ENCODE measurements at places on chromosomes 4 and X. TPM values are rescaled to one million over a fixed set of nuclear protein-coding genes. Genes with fewer than 3 reads are reported as not detected.

DNA sequence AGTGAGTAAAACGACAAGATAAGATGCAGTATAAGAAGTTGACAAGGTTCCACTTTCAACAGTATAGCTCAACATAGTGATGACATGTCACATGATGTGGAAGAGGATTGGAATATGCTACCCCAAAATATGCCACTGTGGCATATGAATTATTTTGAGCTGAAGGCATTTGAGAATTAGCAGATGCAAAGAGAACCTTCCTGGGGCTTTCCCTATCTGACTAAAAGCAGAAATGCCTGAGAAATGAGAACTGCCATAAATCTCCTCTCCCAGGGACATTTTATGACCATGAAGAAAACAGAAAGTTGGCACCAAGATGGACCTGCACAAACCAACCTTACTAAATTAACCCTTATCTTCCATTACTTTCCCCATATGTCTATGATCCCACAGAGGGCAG is 24.8 kb downstream of the CDKN2AIP start:
- no peaks in the 10 kb centered on the region for H3K36me3 ChIP-seq
- H3K4me3 ChIP-seq = no peak overlapping the region
- no peak overlapping the region for H3K27ac ChIP-seq

DNA sequence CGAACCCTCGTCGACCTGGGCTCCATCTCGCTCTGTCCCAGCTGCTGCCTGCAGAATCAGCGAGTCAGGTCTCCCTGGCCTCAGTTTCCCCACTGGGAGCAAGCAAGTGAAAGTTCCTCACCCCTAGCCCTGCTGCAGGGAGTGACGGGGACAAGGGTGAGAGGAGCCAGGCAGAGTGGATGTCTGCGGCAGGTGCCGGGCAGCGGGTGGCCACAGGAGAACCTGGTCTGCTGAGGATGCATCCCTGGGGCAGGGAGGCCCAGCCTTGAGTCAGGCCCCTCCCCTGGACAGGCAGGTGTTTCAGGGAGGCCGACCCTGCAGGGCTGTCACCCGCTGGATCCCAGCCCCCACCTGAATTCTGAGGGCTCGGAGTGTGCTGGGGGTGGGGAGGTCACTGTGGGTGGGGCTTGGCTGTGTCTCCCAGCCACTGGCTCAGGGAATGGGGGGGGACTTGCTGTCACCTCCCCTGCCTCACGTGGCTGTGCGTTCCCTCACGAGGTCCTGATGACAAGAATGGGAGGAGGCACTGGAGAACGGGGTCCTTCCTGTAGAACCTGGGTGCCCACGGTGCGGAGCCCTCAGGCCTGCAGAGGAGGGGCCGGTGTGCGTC is 33.2 kb downstream of the LRPAP1 start:
- no peak overlapping the region for H3K27ac ChIP-seq
- no peaks in the 10 kb centered on the region for H3K4me1 ChIP-seq
- H3K4me3 ChIP-seq = no peak overlapping the region
- no peaks in the 10 kb centered on the region for H3K36me3 ChIP-seq
- DNase-seq = no peak

- no peaks in the 10 kb centered on the region for H3K27me3 ChIP-seq
- DNase-seq = no peak
- no peak overlapping the region for H3K4me3 ChIP-seq
- no peaks in the 10 kb centered on the region for H3K36me3 ChIP-seq
- H3K27ac ChIP-seq = no peak overlapping the region
Observed at GRCh38 chr4:4668355-4669210, 126.7 kb upstream of the STX18 start.

- H3K4me3 ChIP-seq = no peak overlapping the region
- no peaks in the 10 kb centered on the region for H3K36me3 ChIP-seq
- no peaks in the 10 kb centered on the region for H3K4me1 ChIP-seq
- H3K27ac ChIP-seq = no peak overlapping the region
Observed at GRCh38 chr4:151835467-151835866, 74.7 kb upstream of the GATB start.

DNA sequence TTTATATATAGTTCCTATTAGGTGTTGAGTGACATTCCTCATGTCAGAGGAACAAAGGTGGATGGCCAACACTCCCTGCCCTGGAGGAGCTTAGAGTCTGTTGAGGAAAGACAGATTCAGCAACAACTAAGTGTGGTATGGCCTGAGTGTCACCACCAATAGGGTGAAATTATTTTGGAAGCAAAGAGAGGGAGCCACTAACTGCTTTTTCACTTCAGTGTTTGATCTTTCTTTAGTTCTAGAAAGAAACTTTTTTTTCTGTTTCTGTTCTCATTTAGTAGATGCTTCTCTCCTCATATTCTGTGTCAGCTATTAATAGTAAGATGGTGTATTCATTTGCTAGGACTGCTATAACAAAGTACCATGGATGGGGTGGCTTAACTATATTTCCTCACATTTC is 81.5 kb downstream of the ARX start:
- DNase-seq = no peak
- H3K36me3 ChIP-seq = no peaks in the 10 kb centered on the region
- no peak overlapping the region for H3K27ac ChIP-seq
- H3K27me3 ChIP-seq = no peaks in the 10 kb centered on the region
- H3K4me1 ChIP-seq = no peaks in the 10 kb centered on the region

GRCh38 chrX:57451426-57452020 is 140.3 kb upstream of the ZXDB start:
- no peaks in the 10 kb centered on the region for H3K27me3 ChIP-seq
- H3K4me1 ChIP-seq = no peaks in the 10 kb centered on the region
- DNase-seq = no peak
- no peaks in the 10 kb centered on the region for H3K36me3 ChIP-seq

DNA sequence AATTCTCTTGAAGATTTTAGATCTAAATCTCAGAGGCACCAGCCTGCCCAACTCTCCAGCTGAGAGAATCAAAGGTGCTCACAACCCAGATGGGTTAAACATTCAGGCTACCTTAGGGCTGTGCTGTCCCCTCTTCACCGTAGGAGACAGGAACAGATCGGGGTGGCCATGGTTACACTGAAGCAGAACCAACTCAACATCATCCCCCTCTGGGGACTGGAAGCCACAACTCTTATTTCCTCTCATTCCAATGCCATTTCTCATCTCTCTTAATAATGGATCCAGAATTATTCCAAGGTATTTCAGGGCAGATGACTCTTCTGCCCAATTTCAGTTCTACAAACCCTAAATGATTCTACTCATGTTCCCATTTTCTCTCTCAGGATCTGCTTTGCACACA is 109.7 kb downstream of the NKX6-1 start:
- H3K4me1 ChIP-seq = no peaks in the 10 kb centered on the region
- no peak overlapping the region for H3K4me3 ChIP-seq
- no peaks in the 10 kb centered on the region for H3K27me3 ChIP-seq
- H3K36me3 ChIP-seq = no peaks in the 10 kb centered on the region
- DNase-seq = peak; percentile 40

DNA sequence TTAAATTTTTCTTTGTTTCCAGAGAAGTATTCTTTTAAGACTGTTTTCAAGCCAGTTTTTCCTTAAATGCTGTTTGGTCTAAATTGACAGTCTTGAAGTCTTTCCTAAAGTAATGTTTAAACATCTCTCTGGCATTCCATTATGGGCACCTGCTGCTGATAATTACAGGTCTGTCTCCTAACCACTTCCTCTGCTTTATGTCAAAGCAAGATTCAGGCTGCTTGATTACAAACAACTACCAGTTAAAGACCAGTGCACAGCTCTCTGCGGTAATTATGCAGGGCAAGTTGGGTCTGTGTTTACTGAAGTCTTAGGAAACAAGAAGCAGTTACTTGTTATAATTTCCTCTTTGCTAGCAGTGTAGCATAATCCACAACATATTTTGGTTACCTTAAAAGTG is 17.6 kb downstream of the UNC5C start:
- no peaks in the 10 kb centered on the region for H3K27me3 ChIP-seq
- H3K27ac ChIP-seq = no peak overlapping the region
- no peak for DNase-seq
- no peaks in the 10 kb centered on the region for H3K4me1 ChIP-seq

DNA sequence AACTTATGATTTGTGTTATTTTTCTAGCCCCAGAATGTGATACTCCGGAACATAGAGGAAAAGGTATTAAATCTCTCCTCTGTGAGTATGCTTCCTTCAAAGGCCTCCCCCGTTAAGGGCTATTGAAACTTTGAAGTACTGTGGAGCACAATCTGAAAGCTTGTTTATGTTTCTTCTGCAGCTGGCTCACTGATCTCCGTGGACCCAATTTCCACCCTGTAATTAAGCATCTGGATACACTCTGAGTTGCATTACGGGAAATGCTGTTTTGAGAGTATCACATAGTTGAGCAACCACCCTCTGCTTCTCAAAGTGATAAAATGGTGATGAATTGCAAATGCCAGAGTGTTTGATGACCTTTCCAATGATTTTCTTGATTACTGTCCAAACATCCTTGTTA is 296.8 kb upstream of the PABPC5 start:
- no peak overlapping the region for H3K4me3 ChIP-seq
- DNase-seq = no peak
- H3K36me3 ChIP-seq = no peaks in the 10 kb centered on the region
- no peaks in the 10 kb centered on the region for H3K4me1 ChIP-seq

DNA sequence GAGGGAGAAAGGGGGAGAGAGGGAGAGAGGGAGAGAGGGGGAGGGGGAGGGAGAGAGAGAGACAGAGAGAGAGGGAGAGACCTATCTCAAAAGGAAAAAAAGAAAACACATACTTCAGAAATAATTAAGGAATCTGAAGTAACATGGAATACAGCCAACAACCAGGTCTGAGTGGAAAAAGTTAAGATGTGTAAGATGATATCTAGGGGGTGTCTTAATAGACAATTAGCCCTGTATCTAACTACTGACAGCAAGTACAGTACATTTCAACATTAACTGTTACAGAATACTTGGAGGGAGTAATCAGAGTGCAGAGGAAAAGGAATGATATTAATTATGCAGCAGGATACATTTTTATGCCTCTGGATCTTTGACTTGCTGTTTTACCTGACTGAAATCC is 22.4 kb downstream of the NUP54 start:
- no peak for DNase-seq
- peaks cover 1% of the 10 kb centered on the region for H3K36me3 ChIP-seq
- no peaks in the 10 kb centered on the region for H3K4me1 ChIP-seq
- H3K27ac ChIP-seq = no peak overlapping the region
- H3K4me3 ChIP-seq = no peak overlapping the region

DNA sequence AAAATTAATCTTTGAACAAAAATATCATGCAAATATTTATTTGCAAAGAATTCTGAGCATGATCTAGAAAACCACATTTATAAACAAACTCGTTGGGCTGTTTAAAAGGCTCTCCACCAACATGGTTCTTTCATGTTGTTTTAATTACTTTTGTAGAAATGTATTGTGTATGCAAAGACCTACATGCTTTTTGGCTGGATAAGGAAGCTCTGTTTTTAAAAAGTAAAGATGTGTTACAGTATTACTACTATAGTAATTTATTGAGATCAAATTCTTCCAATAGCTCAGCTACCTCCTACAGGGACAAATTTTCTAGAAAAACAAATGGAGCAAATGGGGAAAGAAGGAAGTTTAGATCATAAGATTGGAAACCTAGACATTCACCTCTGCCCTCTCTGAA is 177.5 kb upstream of the TTC29 start:
- no peak overlapping the region for H3K27ac ChIP-seq
- H3K4me1 ChIP-seq = no peaks in the 10 kb centered on the region
- DNase-seq = peak; percentile 81
- no peaks in the 10 kb centered on the region for H3K27me3 ChIP-seq
- H3K4me3 ChIP-seq = no peak overlapping the region
- no peaks in the 10 kb centered on the region for H3K36me3 ChIP-seq

DNA sequence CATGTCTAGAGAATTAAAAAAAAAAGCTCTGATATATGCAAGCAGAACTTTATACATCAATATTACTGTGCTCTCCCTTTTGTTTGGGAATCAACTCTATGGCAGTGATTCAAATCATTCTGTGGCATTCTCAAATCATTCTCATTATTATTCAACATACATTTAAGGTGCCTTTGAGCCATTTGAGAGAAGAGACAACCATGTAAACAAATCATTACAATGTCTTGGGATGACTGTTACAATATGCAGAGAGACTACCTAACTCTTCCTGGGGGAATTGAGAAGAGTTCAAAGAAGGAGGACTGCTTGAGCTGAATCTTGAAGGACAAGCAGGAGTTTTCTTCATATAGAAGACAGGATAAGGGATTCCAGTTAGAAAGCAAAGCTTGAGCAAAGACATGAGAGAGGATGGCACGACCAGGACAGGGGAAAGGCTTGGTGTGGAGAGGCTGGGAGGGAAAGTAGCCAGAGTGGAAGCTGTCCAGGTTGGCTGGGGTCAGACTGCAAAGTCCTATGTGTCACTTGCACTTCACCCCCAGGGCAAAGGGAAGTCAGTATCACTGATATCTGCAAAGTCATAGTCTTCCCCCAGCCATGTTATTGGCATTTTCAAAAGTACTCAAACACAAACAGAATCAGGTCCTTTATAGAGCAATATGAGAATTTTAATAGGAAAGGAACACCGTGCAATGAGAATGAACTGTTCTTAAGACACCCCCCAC is 9.0 kb downstream of the SEC24D start:
- H3K4me1 ChIP-seq = peaks cover 6% of the 10 kb centered on the region
- H3K27ac ChIP-seq = no peak overlapping the region
- H3K27me3 ChIP-seq = no peaks in the 10 kb centered on the region

DNA sequence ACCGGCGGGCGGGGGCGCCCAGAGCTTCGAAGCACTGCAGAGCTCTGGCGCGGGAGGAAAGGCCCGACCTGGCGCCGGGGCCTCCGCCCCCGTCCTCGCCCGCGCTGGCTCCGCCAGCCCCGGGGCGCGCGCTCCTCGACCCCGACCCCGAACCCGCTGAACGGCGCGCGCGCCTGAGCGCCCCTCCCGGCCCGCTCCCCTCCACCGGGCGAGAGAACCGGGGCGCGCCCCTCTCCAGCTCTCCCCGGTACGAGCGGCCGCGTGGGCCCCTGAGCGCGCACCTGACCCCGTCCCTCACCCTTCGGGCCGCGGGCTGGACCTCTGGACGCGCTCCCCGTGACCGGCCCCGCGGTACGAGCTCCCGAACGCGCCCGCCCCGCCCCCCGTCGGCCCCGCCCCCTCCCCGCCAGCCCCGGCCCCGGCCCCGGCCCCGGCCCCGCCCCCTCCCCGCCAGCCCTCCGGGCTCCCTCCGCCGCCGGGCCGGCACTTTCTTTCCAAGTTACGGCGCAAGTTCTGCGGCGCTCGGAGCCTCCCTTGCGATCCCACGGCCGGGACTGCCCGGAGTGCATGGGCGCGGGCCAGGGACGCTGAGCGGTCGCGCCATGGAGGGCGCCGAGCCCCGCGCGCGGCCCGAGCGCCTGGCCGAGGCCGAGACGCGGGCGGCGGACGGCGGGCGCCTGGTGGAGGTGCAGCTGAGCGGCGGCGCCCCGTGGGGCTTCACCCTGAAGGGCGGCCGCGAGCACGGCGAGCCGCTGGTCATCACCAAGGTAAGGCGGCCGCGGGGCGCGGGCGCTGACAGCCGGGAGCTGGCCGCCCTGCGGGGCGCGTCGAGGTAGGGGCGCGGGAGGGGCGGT is at the start of gene SHROOM2:
Gene SHROOM2, plus strand, starts transcription at position 486 of the 854 bp plus-strand sequence. Its CDS starts 117 bp downstream, at position 603.
- no peaks in the 10 kb centered on the region for H3K4me1 ChIP-seq
- H3K36me3 ChIP-seq = no peaks in the 10 kb centered on the region
- H3K27ac ChIP-seq = no peak within 1 kb of the TSS
- peak within 1 kb of the TSS; percentile 46 for H3K4me3 ChIP-seq
- H3K27me3 ChIP-seq = peaks cover 11% of the 10 kb centered on the region

GRCh38 chr4:127214016-127214415 is 418.7 kb upstream of the INTU start:
- DNase-seq = peak; percentile 43
- H3K36me3 ChIP-seq = no peaks in the 10 kb centered on the region
- no peaks in the 10 kb centered on the region for H3K27me3 ChIP-seq
- H3K4me1 ChIP-seq = no peaks in the 10 kb centered on the region

Gene PRSS12
- 59.9 TPM for total RNA-seq

Gene SULT1E1
- not detected for total RNA-seq

Gene CXCR3
- not detected for total RNA-seq

Gene TLL1
- 0.33 TPM for total RNA-seq

Data from fibroblast of lung (primary cell).